ENCODE measurements at places on chromosomes 7 and 10.

DNA sequence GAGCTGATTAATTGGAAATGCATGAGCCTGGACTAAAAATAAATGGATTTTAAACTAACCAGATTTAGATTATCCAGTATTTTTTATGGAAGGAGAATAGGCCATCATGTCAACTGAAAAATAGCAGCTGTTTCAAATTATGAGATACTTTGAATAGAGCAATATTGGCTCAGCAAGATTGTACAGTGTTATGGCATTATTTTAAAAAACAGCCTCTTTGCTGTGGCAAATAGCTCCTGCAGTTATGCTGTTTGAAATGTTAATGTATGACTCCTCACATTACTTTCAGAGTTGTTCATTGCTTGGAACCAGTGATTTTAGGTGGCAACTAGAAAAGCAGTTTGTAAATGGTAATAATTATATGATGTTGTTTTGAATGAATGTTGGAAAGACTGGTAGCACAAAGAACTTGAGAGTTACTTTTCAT, 244.5 kb downstream of the KIAA1217 start:
- DNase-seq: no peak

DNA sequence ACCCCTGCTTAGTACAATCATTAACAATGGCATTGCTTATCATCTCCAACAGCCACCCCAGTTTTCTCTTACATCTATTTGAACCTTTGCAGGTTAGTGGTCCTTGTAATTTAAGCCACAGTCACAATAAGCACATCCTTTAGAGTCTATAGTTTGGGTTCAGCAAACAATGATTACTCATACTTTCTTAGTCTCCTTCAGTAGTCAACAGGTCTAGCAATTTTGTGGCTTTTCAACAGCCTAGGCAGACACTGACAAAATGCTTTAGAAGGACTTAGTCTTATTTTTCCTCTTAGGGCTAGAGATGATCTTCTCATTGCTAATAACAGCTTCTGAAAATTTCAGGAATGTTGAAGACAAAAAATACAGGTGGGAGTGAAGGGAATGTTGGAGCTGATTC, 32.3 kb upstream of the FAM204A start:
- DNase-seq: no peak

GRCh38 chr7:41131956-41132355, 570.9 kb downstream of the INHBA start:
- no peak for DNase-seq

GRCh38 chr7:801940-802381, 30.3 kb upstream of the SUN1 start:
- no peak for DNase-seq

- no peak for DNase-seq
These were observed 24.5 kb downstream of the MTPAP start for GRCh38 chr10:30324448-30325110.

GRCh38 chr10:87764072-87764934, 53.7 kb downstream of the ATAD1 start:
- no peak for DNase-seq

- peak; percentile 91 for DNase-seq
These were observed 1.3 kb upstream of the ARID5B start for GRCh38 chr10:61899997-61900828.

- DNase-seq: no peak
These were observed 79.8 kb downstream of the ZNF92 start for GRCh38 chr7:65453341-65454030.

GRCh38 chr7:18450019-18450418, 45.5 kb upstream of the HDAC9 start:
- no peak for DNase-seq

GRCh38 chr10:7015457-7015856, 395.4 kb downstream of the SFMBT2 start:
- no peak for DNase-seq

DNA sequence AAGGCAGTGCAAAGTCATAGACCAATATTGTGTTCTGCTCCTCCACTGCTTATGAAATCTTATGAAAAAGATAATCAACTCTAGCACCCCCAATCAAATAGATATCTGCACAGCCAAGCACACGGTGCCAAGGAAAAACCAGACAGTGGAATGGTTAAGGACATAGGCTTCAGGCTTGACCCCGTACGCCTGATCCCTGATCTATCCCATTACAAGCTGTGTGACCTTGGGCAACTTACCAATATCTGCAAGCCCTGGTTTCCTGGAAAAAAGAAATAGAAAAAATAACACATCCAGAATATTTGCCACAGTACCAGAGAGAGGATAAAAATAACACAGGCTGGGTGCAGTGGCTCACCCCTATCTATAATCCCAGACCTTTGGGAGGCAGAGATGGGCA, 56.9 kb downstream of the GRB10 start:
- DNase-seq: no peak

GRCh38 chr7:73844848-73845460, 2.6 kb upstream of the METTL27 start:
- no peak for DNase-seq

DNA sequence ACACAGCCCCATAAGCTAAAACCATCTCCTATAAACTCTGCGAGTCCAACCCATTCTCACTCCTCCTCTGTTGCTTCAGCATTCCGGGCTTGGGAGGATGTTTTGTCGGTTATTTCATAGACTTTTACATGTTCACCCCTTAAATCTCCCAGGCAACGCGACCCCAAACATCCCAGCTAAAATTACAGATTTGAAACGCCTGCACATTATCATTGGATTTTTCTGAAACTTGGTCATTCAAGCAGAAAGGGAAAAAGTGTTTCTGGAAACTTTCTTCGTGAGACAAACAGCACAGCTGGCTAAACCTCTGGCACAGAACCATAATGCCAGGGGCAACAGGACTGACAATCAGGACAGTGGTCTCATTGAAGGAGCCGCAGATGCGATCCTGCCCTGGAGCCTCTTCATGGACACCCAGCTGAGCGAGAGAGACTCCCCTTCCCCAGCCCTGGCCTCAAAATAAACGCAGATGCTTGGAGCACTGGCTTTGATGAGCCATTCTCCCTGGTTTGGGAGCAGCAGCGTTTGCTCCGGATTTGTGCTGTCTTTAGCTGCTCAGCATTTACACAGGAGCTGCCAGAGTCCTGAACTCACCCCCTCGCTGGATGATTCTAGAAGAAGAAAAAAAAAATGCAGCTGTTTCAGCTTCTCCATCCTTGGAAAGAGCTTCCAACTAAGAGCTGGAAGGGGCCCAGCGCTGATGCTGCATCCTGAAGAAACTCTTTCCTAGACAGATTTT, 30.1 kb downstream of the AFAP1L2 start:
- DNase-seq: no peak

DNA sequence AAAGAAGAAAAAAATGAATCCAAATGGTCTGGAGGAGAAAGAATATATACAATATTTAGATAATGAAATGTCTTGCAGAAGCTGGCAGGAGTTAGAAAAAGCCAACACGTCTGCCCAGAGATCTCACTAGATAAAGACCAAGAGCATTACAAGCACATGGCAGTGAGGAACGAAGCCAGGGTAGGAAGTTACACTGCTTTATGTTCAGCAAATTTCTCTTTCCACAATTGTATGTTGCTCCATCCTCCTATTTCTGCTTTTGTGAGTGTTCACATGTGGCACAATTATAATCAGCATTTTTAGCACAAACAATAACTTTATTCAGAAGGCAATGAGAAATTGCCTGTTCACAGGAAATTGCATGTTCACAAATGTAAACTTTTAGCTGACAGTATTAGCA, 53.7 kb downstream of the LRRC17 start:
- no peak for DNase-seq

DNA sequence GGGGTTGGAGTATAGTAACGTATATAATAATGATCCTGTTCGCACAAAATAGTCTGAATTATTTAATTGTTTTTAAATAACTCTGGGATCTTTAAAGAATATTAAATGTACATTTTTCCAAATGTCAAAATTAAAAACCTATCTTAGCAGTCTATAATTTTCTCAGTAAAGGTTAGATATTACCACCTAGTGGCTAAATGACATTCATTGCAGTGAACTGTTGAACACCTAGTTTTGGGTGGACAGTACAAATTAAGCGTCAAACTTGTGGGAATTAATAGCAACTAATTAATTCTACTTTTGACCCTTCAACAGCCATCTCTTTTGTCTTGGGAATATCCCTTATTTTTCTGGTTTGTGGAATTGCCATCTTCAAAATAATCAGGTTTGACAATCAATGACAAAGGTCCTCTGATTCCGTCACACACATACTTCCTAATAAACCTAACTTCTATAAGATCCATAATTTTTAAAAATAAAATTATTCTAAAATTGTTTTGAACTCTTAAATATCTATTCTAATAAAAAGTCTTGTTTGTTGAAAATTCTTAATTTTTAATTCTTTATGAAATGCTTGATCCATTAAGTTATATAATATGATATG, 165.7 kb downstream of the SEMA3D start:
- DNase-seq: peak; percentile 14

DNA sequence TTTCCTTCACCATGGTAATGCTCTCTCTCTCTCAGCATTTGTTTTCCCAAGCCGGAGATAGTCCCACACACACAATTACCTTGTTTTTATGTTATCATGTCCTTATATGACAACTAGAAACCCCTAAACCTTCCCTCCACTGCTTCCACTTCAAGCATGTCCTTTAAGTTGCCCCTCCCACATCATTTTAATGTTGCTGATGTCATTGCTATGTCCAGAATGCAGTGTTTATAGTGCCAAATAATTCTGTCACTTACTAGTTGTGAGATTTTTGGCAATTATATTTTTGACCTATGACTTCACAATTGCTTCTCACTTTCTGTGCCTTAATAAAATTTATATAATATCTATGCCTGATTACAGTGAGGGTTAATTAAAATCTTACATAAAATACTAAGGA, 645.9 kb downstream of the XPNPEP1 start:
- no peak for DNase-seq

- no peak for DNase-seq
These were observed 43.8 kb upstream of the ZNF438 start for GRCh38 chr10:31075434-31075833.

GRCh38 chr10:113646336-113647201, 17.3 kb downstream of the NRAP start:
- no peak for DNase-seq

DNA sequence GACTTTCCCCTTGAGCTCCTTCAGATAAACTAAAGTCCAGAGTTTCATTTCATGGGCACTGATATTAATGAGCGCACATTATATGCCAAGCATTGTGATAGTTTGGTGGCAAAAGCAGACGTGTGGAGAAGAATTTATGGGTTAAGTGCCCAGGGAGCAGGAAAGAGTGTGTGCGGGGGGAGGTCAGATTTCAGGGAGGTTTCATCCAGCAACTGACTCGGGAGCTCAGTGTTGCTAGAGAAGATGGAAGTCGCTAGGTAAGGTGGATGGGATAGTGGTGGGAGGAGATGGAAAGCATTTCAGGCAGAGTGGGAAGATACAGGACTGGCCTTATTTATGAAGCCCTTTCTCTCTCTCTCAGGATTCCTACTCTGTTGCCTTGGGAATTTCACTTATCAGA, 223.0 kb downstream of the SNX10 start:
- no peak for DNase-seq

- peak; percentile 23 for DNase-seq
These were observed at the start of gene HOXA3 for GRCh38 chr7:27151931-27152815. TSS of gene HOXA3 (minus strand) at chr7:27152583. CDS start at chr7:27110640, 41,943 bp downstream.

GRCh38 chr10:127774766-127775559, 38.0 kb downstream of the FOXI2 start:
- no peak for DNase-seq

- no peak for DNase-seq
These were observed 86.5 kb downstream of the DNAJB6 start for GRCh38 chr7:157423348-157423747.

DNA sequence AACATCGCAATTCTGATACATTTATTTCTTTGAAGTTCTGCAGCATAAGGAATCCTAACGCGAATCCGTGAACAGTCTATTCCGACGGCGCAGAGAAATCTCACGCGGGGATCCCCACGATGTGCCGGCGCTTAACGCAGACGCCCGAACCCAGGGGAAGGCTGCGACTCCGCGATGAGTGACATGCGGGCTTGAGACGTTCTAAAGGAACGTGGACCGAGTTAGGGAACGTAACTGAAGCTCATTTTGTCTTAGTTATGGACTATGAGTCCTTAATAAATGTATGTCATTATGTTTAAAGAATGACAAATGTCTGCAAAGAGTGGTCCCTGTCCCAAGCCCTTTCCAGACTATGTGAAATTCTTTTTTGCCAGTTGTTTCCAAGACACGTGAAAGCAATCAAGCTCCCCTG, 995 bp upstream of the PARD3 start:
- peak; percentile 18 for DNase-seq

DNA sequence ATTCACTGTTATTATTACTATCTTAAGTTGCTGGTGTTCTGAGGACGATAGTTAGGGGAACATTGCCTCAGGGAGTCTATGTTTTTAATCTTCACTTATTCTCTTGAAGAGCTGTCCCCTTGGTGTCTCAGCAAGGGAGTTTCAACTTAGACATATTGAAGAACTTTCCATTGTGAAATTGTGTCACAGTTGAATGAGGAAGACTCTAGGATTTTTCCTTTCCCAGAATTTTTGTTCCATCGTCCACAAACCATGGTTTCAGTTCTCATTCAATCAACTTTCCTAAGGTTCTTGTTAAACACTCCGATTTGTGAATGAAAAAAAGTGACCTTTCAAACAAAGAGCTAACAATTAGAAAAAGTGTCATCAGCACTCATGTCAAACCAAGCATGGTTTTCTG, 128.3 kb downstream of the GATA3 start:
- DNase-seq: no peak

DNA sequence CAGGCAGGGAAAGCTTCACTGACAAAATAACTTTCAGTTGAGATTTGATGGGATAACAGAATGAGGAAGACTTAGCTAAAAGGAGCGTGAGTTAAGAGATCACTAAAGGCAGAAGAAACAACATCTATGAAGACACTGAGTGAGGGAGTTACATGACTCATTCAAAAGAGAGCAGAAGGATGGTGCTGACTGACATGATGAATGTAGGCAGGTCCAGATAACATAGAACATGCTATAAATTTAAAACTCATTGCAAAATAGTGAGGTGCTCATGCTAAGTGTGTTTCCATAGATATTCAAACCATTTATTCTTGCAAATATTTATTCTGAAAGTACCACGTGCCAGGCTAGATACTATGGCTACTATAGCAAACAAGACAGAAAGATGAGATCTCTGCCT, 116.4 kb upstream of the DGKB start:
- no peak for DNase-seq

GRCh38 chr10:125370578-125370977, 210.2 kb upstream of the CTBP2 start:
- DNase-seq: no peak

GRCh38 chr10:95414016-95414830, 123.4 kb upstream of the PDLIM1 start:
- DNase-seq: no peak

GRCh38 chr10:60978287-60979115, 34.5 kb upstream of the RHOBTB1 start:
- no peak for DNase-seq

DNA sequence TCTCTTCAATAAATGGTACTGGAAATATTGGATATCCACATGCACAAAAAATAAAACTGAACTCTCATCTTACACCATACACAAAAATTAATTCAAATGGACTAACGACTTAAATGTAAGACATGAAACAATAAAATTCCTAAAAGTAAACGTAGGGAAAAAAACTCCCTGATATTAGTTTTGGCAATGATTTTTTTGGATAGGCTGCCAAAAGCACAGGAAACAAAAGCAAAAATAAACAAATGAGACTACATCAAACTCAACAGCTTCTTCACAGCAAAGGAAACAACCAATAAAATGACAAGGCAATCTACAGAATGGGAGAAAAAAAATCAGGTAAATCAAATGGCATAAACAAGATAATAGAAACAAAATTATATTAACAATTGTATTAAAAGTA, 65.7 kb downstream of the ORC5 start:
- DNase-seq: no peak

- DNase-seq: no peak
These were observed 50.6 kb downstream of the VPS41 start for GRCh38 chr7:38858259-38858884.

- DNase-seq: peak; percentile 75
These were observed 2.8 kb downstream of the PKD1L1 start for GRCh38 chr7:47945261-47946015.

Measured in NB4 (cell line).